CD4-positive, alpha-beta T cell treated with Interleukin-12 subunit alpha and Interleukin-12 subunit beta, for 1 hour (primary cell): ENCODE measurements at places on chromosomes 2 and 18.

GRCh38 chr2:70126413-70126812 is 39.1 kb downstream of the PCBP1 start:
- DNase-seq, result no peak

GRCh38 chr2:143893371-143893770 is 626.5 kb downstream of the ZEB2 start:
- DNase-seq, result no peak

DNA sequence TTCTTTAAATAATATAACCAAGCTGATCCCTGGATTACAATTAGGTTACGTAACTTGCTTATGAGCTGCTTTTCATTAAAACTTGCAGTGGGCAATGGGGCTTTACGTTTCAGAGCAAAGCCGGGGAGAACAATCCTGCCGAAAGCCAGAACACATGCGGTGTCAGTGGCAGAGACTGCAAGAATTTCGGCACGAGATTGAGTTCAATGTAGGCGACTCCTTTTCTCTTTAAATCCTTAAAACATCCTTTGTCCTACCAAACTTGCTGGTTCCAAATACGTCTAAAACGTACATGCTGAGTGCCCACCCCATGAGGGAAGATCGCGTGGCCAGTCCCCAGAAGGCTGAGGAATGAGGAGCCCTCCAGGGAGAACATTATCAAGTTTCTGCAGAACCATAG is 36.8 kb upstream of the NCOA1 start:
- DNase-seq, result no peak

GRCh38 chr2:12918138-12918834 is 201.6 kb downstream of the TRIB2 start:
- no peak for DNase-seq

GRCh38 chr2:54481686-54482085 is 25.6 kb downstream of the SPTBN1 start:
- DNase-seq, result no peak
